ENCODE measurements at places on chromosomes 1 and 21.

- H3K36me3 ChIP-seq = no peaks in the 10 kb centered on the region
- H3K4me1 ChIP-seq = peaks cover 13% of the 10 kb centered on the region
- H3K27ac ChIP-seq = no peak overlapping the region
- no peak overlapping the region for H3K4me3 ChIP-seq
- no peak for DNase-seq
Observed at GRCh38 chr1:64922336-64922735, 44.0 kb downstream of the JAK1 start.

- no peak for DNase-seq
- H3K4me1 ChIP-seq = peaks cover 30% of the 10 kb centered on the region
- no peaks in the 10 kb centered on the region for H3K36me3 ChIP-seq
- no peak overlapping the region for H3K4me3 ChIP-seq
Observed at GRCh38 chr21:17438635-17439034, 74.2 kb upstream of the CXADR start.

DNA sequence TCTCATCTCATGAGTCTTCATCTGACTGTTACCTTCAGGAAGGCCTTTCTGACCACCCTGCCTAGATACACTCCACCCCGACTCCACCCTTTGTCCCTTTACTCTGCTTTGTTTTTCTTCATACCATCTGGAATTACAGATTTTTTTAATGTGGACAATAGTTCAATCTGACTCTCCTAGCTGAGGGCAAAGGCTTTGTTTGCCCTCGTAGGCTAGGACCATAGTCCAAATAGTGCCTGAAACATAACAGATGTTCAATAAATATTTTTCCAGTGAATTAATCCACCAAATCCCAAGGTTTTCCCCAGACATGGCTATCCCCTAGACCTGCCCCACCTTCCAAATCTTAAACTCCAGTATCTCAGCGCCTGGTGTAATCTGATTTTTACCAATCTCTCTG, 176.5 kb upstream of the GJB5 start:
- H3K27me3 ChIP-seq = no peaks in the 10 kb centered on the region
- no peaks in the 10 kb centered on the region for H3K4me1 ChIP-seq
- no peak overlapping the region for H3K27ac ChIP-seq
- DNase-seq = no peak

DNA sequence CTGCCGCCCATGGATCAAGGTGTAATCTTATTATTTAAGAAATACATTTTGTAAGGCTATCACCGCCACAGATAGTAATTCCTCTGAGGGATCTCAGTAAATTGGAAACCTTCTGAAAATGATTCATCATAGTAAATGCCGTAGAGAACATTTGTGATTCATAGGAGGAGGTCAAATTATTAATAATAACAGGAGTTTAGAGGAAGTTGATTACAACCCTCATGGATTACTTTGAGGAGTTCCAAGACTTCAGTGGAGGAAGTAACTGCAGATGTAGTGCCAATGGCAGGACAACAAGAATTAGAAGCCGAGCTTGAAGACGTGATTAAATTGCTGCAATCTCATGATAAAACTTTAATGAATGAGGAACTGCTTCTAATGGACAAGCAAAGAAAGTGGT, 280.1 kb downstream of the PTPRC start:
- H3K4me3 ChIP-seq = no peak overlapping the region
- no peak for DNase-seq
- H3K27me3 ChIP-seq = no peaks in the 10 kb centered on the region
- no peak overlapping the region for H3K27ac ChIP-seq
- no peaks in the 10 kb centered on the region for H3K4me1 ChIP-seq

GRCh38 chr21:31552826-31553225, 106.7 kb upstream of the SOD1 start:
- H3K4me3 ChIP-seq = no peak overlapping the region
- no peak overlapping the region for H3K27ac ChIP-seq
- no peaks in the 10 kb centered on the region for H3K4me1 ChIP-seq
- peaks cover under 1% of the 10 kb centered on the region for H3K27me3 ChIP-seq

- no peaks in the 10 kb centered on the region for H3K36me3 ChIP-seq
- H3K4me1 ChIP-seq = no peaks in the 10 kb centered on the region
- no peak overlapping the region for H3K27ac ChIP-seq
- no peak overlapping the region for H3K4me3 ChIP-seq
- no peaks in the 10 kb centered on the region for H3K27me3 ChIP-seq
Observed at GRCh38 chr21:44074315-44074958, 32.8 kb upstream of the PWP2 start.

GRCh38 chr1:234597894-234598293, 12.1 kb downstream of the IRF2BP2 start:
- no peaks in the 10 kb centered on the region for H3K36me3 ChIP-seq
- no peak overlapping the region for H3K27ac ChIP-seq
- no peaks in the 10 kb centered on the region for H3K27me3 ChIP-seq
- peaks cover 34% of the 10 kb centered on the region for H3K4me1 ChIP-seq
- DNase-seq = peak; percentile 44

DNA sequence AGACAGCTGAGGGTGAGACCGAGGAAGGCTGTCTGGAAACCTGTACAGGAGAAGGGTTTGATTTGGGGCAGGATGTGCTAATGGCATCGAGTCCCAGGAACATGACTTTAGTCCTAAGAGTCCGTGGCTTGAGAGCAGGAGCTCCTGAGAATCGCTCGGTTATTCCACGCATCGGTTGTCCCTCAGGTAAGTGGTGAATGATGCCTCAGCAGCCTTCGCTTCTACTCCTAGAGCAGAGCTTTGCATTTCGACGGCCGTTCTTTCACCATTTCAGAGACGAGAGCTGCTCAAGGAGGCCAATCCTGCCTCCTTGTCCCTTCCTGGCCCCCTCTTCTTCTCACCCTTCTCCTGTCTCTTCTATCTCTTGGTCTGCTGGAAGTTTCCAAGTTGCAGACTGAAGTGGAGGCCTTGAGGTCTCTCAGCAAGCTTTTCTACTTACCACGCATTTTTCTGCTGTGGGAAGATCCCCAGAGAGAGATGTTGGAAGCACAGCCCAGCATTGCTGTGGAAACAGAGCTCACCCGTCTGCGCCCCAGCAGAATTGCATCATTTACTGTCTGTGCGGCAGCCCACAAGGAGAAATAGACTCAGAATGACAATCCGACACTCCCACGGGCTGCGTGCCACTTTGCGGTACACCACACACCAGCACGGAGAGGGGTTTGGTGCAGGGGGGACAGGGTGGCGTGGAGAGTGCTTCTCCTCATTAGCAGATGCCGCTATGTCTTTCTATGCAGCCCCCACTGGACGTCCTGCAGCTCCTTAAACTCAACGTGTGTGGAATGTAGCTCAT, 270.7 kb upstream of the C1orf174 start:
- no peak overlapping the region for H3K4me3 ChIP-seq
- H3K27ac ChIP-seq = no peak overlapping the region
- no peaks in the 10 kb centered on the region for H3K36me3 ChIP-seq
- no peaks in the 10 kb centered on the region for H3K27me3 ChIP-seq
- DNase-seq = no peak

DNA sequence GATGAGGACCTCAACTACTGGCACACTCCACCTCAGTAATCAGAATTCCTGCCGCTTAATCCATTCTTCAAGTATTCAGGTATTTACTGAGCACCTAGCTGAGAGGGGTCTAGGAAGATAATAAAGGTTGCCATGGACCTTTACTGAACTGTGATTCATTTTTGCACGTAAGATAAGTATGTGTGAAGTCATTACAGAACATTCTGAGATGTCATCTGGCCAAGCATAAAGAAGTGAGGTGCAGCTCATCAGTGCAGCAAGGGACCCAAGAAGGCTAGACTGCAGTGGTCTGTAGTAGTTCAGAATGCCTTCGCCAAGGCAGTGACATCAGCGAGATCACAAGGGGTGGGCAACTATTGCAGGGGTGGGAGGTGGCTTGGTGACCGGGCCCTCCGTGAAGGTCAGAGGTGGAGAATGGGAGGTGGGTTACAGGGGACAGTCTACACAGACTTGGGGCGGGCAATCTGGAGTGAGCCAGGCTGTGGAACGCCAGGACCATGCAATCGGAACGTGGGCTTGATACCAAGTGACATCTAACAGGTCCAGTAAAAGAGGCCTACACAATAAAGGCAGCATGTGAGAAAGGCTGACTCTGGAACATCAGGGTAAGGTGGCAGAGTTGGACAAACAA, 107.4 kb downstream of the SLC45A1 start:
- no peak overlapping the region for H3K4me3 ChIP-seq
- no peaks in the 10 kb centered on the region for H3K36me3 ChIP-seq
- no peak for DNase-seq
- H3K4me1 ChIP-seq = peaks cover 16% of the 10 kb centered on the region

GRCh38 chr1:27152829-27153548, 1.9 kb downstream of the SLC9A1 start:
- H3K4me1 ChIP-seq = peaks cover 10% of the 10 kb centered on the region
- H3K36me3 ChIP-seq = no peaks in the 10 kb centered on the region
- H3K27ac ChIP-seq = peak overlapping the region; percentile 48
- no peak overlapping the region for H3K4me3 ChIP-seq
- DNase-seq = no peak

- no peak overlapping the region for H3K4me3 ChIP-seq
- no peaks in the 10 kb centered on the region for H3K36me3 ChIP-seq
- H3K27me3 ChIP-seq = no peaks in the 10 kb centered on the region
- no peak overlapping the region for H3K27ac ChIP-seq
- peak; percentile 62 for DNase-seq
Observed at GRCh38 chr1:204127597-204128242, 24.1 kb downstream of the ETNK2 start.

DNA sequence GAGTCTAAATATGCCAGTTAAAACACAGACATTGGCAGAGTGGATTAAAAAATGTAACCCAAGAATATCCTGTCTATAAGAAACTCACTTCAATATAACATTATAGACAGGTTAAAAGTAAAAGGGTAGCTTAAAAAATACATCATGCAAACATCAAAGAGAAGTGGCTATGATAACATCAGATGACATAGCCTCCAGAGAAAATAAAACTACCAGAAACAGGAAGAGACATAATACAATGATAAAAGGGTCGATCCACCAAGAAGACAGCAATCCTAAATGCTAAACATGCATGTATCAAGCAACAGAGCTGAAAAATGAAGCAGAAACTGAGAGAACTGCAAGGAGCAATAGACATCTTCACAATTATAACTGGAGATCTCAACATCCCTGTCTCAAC, 190.2 kb upstream of the NR5A2 start:
- H3K27me3 ChIP-seq = no peaks in the 10 kb centered on the region
- H3K27ac ChIP-seq = no peak overlapping the region
- no peaks in the 10 kb centered on the region for H3K36me3 ChIP-seq
- H3K4me1 ChIP-seq = no peaks in the 10 kb centered on the region

- no peaks in the 10 kb centered on the region for H3K27me3 ChIP-seq
- H3K27ac ChIP-seq = no peak overlapping the region
- no peak for DNase-seq
- H3K4me1 ChIP-seq = no peaks in the 10 kb centered on the region
- H3K36me3 ChIP-seq = no peaks in the 10 kb centered on the region
- no peak overlapping the region for H3K4me3 ChIP-seq
Observed at GRCh38 chr1:22166439-22166838, 23.5 kb upstream of the WNT4 start.

DNA sequence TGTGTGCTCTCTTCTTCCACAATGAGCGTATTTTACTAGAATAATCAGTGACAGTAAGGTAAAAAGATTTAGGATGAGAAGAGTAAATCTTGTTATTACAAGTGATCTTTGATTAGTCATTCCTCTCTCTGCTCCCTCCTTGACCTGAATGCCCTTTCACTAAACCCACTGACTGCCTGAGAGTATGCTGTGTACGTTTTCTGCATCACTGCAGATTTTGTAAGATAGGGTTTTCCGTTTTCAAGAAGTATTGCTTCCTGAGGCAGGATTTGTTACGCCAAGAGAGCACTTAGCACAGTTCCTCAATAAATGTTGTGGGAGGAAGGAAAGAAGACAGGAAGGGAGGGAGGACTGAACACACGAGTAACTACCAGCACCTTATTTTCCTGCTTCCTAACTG, 7.7 kb upstream of the LAMB3 start:
- H3K27me3 ChIP-seq = no peaks in the 10 kb centered on the region
- no peak overlapping the region for H3K27ac ChIP-seq
- DNase-seq = no peak

- H3K4me3 ChIP-seq = no peak overlapping the region
- no peak for DNase-seq
- H3K4me1 ChIP-seq = no peaks in the 10 kb centered on the region
- H3K27me3 ChIP-seq = no peaks in the 10 kb centered on the region
Observed at GRCh38 chr21:45202889-45203288, 84.8 kb downstream of the POFUT2 start.

DNA sequence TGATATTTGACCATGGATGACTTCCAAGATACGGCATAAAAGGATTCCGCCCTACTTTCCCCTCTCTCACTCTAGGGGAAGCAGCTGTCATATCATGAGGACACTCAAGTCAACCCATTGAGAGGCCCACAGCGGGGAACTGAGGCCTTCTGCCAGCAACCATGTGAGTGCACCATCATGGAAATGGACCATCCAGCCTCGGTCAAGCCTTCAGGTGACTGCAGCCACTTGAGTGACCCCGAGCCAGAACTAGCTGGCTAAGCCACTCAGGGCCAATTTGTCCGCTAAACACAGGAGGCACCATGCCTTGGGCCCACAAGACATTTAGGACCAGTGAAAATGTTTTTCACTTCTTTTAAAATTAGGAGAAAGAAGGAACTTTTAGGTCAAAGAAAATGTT, 11.1 kb upstream of the GJB5 start:
- no peak overlapping the region for H3K27ac ChIP-seq
- no peaks in the 10 kb centered on the region for H3K36me3 ChIP-seq
- DNase-seq = no peak
- H3K27me3 ChIP-seq = no peaks in the 10 kb centered on the region
- no peak overlapping the region for H3K4me3 ChIP-seq

DNA sequence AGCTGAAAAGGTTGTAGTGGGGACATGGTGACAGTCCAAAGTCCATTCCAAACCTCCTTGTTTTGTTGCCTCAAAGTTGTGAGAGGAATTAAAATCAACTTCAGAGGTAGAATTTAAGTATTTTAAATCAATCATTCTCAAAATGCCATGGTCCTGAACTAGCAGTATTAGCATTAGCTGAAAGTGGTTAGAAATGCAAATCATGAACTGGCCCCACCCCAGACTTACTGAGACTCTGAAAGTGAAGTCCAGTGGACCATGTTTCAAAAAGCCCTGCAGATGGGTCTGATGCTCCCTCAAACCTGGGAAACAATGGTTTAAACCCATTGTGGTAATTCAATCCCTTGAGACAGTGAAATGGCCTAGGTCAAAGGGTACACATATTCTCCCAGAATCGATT, 36.2 kb upstream of the KRTAP11-1 start:
- H3K27me3 ChIP-seq = no peaks in the 10 kb centered on the region
- H3K27ac ChIP-seq = no peak overlapping the region
- DNase-seq = no peak
- H3K4me1 ChIP-seq = no peaks in the 10 kb centered on the region

GRCh38 chr1:40373323-40374283, at the start of gene SMAP2:
Gene SMAP2, plus strand, starts transcription at chr1:40373727. Its CDS starts 394 bp downstream, at chr1:40374121.
- peaks cover 11% of the 10 kb centered on the region for H3K4me1 ChIP-seq
- H3K27me3 ChIP-seq = no peaks in the 10 kb centered on the region
- DNase-seq = peak; percentile 99
- no peaks in the 10 kb centered on the region for H3K36me3 ChIP-seq
- H3K27ac ChIP-seq = peak within 1 kb of the TSS; percentile 84

- no peaks in the 10 kb centered on the region for H3K27me3 ChIP-seq
- no peak for DNase-seq
- no peaks in the 10 kb centered on the region for H3K36me3 ChIP-seq
- H3K4me3 ChIP-seq = no peak overlapping the region
- no peak overlapping the region for H3K27ac ChIP-seq
Observed at GRCh38 chr21:16624479-16625118, 888.2 kb upstream of the CXADR start.

Data from pancreas (tissue), 10 donors.